ENCODE measurements at places on chromosomes 3 and 15.

GRCh38 chr3:76345878-76346277 lies 560.5 kb upstream of the ZNF717 start:
- DNase-seq = no peak

DNA sequence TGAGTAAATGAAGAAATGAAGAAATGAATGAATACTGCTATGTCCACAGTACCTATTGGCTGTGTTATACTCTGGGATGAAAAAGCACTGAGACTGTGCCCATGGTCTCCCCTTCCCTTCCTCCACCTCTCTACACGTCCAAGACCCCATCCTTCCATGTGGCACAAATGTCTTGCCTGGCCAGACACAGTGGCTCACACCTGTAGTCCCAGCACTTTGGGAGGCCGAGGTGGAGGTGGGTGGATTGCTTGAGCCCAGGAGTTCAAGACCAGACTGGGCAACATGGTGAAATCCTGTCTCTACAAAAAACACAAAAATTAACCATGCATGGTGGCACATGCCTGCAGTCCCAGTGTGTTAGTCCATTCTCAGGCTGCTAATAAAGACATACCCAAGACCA lies 200.1 kb downstream of the FAM43A start:
- DNase-seq = no peak

DNA sequence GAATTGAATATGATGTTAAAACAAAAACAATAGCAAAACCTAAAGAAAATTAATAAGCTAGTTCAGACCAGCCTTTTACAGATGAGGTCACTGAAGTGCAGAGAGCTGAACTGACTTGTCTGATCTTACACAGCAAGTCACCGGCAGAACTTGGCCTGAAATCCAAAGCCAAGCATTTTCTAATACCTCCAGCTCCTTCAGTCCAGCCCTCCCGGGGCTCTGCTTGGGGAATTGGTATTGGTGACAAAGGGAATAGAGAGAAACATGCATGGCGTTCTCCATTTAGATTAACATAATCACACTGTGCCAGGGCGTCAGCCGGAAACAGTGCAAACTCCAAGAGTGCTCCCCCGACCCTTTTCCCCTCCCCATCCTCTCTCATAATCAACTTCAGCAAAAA lies 14.1 kb upstream of the ZSCAN2 start:
- DNase-seq = no peak

- peak; percentile 56 for DNase-seq
Measured at GRCh38 chr15:38229705-38230310, 22.8 kb upstream of the SPRED1 start.

DNA sequence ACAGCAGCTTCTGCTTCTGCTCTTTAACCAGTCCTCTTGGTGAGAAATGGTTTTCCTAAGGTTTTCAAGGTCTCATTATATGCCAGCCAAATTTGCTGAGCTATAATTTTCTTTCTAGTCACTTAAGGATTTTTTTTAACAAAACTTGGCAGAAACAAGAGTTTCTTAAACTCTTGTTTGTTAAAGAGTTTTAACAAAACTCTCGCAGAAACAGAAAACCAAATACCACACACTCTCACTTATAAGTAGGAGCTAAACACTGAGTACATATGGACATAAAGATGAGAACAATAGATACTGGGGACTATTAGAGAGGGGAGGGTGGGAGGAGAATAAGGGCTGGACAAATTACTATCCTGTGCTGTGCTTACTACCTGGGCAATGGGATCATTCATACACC lies 908.3 kb downstream of the TUSC7 start:
- no peak for DNase-seq

DNA sequence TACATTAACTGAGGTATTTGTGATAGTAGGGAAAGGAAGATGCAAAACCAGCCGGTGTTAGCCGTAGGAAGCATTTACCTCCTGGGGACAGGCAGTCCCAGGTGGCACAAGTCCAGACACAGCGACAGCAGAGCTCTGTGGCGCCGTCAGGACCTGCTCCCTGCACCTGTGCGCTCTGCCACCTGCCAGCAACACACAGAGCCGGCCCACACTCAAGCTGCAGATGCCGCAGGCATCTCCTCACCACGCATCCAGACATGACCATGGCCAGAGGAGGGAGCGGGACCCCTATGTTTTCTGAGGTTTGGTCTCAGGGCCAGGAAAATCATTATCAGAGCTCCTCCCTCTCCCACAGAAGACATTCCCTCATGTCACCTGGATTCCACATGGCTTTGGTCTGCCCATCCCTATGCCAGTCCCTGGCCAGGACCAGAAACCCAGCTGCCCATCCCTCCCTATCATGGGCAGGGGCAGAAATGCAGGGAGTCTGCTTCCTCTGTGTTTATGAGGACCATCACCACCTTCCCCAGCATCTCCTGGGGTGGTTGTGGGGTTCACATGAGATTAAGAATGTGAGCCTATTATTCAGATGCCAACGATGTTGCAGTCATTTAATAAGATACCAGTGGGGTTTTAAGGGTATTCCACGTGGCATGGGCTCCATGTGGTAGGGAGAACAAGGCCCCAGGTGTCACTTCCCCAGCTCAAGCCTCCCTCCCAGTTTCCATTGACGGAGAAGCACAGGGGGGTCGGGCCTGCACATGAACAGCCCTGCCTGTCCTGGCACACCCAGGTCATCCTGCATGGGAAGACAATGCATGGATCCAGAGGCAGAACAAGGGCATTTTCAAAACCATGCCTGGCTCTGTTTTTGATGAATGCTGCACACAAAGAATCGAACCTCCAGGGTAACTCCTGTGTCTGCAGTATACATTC lies 251.1 kb downstream of the OCA2 start:
- DNase-seq = no peak

DNA sequence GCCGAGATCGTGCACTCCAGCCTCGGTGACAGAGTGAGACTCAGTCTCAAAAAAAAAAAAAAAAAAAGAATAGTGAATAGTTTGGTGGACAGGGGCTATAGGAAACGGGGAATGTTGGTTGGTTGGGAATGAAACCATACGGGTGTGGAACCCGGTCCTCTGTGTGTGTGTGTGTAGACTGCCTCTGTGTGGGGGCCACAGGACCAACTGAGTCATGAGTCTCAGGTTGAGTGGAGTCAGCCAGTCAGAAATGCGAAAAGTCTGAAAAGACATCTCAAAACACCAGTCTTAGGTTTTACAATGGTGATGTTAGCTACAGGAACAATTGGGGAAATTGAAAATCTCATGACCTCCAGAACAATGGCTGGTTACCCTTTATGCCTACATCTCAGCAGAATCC lies 44.5 kb downstream of the ZDHHC19 start:
- DNase-seq = no peak

DNA sequence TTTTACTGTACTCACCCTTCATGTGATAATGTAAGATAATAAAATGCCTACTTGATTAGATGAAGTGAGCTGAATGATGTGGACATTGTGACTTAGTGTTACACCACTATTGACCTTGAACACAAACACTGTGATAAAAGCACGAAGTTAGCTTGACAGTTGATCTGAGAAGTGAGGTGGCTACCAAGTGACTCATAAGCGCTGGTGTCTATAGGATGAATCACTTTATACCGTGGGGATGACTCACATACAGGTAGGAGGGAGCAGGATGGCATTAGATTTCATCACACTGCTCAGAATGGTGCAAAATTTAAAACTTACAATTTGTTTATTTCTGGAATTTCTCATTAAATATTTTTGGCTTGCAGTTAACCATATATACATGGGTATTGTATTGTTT lies 174.7 kb upstream of the CNTN3 start:
- DNase-seq = no peak

DNA sequence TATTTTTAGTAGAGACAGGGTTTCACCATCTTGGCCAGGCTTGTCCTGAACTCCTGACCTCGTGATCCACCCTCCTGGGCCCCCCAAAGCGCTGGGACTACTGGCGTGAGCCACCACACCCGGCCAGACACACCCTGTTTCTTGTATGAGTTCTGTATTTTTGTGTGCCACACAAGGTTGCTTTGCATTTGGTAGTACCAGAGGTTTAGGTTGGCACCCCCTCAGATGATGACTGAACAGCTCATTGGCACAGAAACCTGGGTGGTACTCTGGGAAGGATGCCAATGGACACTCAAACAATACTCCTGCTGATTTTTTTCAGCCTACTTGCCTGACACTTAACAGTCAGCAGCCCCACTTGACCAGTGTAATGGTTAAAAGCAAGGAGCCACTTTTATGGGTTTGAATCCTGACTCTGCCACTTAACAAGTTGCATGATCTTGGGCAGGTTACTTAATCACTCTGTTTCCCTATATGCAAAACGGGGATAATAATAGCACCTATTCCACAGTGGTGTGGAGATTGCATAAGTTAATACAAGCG lies 39.2 kb upstream of the BCL2A1 start:
- peak; percentile 32 for DNase-seq

Data from HCEC 1CT (cell line).